ENCODE measurements at places on chromosomes 1 and 21.

DNA sequence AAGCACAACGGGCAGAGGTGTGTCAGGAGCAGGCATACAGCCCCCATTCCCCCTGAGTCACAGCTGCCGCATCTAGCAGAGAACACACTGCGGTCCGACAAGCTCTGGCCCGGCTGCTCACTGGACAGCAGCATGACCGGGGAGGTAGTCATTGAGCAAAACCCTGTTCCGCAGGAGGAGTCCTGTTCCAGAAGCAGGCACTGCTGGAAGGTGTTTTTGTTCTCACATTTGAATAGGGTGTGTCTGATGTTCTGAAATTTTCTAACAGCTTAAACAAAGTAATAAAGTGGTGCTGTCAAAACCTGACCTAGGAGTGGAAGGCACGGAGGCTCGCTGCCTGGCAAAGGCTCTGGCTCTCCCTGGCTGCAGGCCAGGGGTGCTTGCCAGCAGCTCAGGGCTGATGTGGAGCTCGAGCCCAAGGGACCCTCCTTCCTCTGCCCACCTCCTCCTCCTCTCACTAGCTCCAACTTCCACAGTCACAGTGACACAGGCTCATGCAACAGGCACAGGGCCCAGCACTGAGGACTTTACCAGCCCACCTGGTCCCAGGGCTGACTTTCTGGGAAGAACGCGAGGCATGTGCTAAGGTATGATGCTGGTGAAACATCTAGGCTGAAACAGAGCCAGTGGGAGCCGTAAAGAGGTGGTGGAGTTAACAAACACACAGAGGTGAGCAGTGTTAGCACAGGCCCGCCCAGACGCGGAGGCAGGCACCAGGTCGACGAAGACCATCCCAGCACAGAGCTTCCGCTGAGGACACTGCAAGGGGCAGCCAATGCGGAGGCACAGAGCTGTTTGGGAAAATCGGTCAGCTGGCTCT lies 118.6 kb upstream of the IFFO2 start:
- DNase-seq, result no peak

- DNase-seq, result no peak
These were observed 340.0 kb downstream of the NPHP4 start for GRCh38 chr1:5651964-5652821.

- DNase-seq, result no peak
These were observed 225.5 kb upstream of the SAMSN1 start for GRCh38 chr21:14771593-14771992.

- DNase-seq, result no peak
These were observed 50.2 kb downstream of the ALG14 start for GRCh38 chr1:95022644-95022926.

GRCh38 chr21:16004086-16004485 lies 274.3 kb downstream of the USP25 start:
- DNase-seq, result no peak

DNA sequence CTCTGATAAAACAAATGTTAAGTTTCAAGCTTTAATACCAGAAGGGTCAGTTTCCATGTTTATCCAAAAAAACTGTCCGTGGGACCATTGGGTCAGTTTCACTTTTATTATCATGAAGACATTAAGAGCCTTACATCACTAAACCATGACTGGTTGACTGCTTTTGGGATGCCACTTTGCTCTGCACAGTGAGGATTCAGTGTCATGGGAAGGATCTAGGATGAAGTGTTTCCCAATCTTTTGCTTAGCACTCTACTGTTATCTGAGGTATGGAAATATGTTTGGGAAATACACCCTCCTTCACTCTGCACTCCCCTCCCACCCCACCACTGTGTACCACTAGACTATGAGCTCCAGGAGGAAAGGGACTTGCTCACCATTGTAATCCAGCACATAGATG lies 16.3 kb downstream of the RPS6KC1 start:
- no peak for DNase-seq

DNA sequence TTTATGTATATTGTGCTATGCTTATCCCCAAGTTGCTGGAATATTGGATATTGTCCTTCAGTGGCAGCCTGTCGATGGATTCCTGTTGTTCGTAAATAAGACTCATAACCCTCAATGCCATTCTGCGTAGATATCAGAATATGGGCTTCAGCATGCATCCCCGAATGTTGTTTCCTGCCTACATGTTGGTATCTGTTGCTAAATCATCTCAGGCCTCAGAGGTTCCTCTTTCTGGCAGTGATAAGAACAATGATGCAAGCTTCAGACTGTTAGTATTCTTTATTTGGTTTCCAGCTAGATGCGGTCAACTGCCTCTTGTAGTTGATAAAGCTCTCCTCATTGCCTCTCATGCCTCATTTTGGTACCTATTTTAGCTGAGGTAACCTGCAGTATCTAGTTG lies 2082.6 kb downstream of the MRPL39 start:
- no peak for DNase-seq

DNA sequence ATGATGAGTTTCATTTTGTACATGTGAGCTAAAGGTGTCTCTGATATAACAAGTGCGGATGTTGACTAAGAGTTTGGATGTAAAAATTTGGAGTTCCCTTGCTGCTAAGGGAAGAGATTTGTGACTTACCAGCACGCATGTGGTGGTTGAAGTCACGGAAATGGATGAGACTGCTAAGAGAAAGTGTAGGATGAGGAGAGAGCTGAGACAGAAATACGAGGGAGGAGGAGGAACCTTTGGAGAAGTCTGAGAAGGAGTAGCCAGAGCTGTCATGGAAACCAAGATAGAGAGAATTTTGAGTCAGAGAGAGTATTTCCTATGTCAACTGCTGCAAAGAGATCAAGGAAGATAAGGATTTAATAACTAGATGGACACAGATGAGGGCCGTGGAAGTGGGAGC lies 106.5 kb upstream of the COL24A1 start:
- DNase-seq, result no peak

DNA sequence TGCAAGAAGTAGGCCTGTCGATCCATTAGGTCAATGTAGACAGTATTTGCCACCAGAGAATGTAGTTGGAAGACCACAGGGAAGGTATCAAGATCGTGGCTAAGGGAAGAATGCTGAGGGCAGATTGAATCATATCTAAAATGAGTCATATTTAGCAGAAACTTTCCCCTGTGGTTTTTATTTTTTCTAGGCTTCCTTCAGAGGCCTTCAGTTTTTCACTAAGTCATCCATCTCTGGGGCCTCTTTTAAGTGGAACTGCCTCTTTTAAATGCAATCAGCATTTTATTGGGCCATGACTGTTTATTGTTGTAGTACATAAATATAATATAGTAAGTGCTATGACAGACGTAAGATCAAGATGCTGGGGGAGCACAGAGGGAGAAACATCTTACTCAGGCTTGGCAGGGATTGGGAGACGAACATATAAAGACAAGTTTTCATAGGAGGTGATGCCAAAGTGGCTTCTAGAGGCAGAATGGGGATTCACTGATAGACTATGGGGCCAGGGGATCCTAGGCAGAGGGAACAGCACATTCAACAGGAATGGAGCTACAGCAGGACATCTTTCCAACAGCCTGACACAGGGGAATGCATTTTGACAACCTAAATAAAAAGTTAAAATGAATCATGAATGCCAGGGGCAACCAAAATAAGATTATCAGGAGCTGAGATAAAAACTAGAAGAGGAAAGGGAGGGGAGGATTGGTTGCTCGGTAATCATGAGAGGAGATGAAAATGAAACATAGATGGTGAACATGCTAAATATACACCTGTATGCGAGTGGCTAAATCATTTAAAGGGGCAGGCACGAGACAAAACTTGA lies 20.1 kb downstream of the UBE2U start:
- DNase-seq, result no peak

DNA sequence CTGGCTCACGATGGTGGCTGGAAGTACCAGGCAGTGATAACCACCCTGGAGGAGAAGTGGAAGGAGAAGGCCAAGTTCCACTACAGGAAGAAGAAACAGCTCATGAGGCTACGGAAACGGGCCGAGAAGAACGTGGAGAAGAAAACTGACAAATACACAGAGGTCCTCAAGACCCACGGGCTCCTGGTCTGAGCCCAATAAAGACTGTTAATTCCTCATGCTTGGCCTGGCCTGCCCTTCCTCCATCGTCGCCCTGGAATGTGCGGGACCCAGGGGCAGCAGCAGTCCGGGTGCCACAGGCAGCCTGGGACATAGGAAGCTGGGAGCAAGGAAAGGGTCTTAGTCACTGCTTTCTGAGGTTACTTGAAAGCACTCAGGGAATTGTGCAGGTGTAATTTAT lies 10.8 kb downstream of the IL24 start:
- DNase-seq, result no peak

DNA sequence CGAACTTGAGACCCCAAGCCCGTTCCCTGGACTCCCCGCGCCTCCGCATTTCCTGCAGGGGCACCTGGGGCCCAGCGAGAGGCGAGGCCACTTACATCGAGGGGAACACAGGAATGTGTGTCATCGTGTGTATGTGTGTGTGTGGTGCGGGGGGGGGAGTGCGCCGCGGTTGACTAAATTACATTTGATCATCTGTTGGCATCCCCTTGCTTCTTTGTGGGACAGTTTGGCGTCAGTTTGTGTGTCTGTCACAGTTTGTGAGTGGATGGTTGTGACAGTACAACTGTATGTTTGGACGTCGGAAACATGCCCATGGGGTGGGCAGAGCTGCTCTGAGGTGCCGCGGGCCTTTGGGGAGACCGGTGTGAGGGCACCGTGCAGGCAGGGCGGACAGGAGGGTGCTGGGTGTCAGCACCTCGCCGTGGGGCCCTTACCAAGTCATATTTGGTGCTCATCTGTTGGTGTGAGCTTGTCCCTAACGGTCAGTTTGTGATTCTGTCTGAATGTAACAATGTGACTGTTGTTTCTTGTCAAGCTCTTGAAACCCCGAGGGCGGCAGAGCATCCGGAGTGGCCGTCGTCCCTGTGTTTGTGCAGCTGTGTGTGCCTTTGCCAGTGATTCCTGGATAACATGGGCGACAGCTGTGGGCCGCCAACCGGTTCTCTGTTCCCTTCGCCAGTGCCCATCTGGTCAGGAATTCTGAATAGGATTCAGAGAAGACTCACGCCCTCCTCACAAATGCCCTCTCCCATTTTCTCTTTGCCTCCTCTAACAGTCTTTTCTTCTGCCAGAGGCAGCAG lies 899 bp downstream of the OPRD1 start:
- DNase-seq, result no peak

GRCh38 chr1:224736619-224737352 lies 120.7 kb downstream of the CNIH3 start:
- DNase-seq, result no peak

DNA sequence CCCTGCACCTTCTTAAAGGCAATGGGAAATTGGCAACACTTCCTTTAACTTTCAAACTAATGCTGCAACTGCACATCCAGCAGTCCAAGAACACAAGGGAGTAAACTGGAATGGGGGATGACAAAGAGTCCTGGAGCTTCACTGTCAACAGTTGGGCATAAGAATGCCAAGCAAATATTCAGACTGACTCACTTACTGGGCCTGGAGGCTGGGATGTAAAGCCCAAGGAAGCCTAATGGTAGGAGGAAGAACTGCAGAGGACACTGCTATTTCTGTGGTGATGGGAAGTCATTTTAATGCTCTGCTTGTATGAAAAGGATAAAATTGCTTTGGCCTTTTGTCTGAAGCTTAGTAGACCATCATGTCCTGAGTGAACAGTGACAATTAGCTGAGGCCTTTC lies 15.7 kb upstream of the DMRTA2 start:
- no peak for DNase-seq

- no peak for DNase-seq
These were observed 42.2 kb downstream of the SLC19A1 start for GRCh38 chr21:45499970-45500577.

DNA sequence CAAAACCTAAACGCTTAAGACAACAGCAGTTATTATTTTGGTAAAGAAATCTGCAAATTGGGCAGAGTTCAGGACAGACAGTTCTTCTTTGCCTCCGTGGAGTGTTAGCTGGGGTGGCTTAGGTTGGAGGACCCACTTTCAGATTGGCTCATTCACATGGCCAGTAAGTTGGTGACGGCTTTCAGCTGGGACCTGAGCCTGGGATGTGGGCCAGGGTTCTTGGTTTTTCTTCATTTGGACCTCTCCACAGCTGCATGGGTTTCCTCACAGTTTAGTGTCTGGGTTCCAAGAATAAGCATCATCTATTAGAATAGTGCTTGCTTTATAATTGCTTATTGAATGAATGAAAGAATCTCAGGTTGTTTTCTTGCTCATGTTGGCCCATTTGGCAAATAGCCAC lies 72.2 kb downstream of the ATF6 start:
- DNase-seq, result no peak

- DNase-seq, result no peak
These were observed 117.7 kb upstream of the ETS2 start for GRCh38 chr21:38688068-38688467.

DNA sequence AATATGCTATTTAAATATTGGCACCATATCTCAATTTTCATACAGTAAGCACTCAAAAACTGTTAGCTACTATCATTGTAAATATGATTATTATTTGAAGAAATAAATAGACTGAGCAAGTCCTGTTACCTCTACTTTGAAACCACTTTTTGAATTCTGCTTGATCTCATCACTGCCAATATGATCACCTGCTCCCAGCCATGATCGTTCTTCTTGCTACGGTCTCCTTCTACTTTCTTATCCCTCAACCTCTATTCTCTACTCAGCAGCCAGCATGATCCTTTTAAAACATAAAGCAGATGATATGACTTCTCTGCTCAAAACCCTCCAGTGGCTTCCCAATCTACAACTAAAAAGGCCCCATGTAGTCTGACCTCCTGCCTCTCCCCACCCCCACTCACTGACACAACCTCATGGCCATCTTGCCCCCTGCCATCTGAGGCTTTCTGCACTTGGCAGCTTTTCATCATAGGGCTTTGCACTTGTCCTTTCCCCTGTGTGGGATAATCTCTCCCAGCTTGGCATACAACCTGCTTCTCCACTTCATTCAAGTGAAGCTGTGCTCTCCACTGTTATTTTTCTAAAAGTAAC lies 27.2 kb downstream of the CD34 start:
- no peak for DNase-seq

DNA sequence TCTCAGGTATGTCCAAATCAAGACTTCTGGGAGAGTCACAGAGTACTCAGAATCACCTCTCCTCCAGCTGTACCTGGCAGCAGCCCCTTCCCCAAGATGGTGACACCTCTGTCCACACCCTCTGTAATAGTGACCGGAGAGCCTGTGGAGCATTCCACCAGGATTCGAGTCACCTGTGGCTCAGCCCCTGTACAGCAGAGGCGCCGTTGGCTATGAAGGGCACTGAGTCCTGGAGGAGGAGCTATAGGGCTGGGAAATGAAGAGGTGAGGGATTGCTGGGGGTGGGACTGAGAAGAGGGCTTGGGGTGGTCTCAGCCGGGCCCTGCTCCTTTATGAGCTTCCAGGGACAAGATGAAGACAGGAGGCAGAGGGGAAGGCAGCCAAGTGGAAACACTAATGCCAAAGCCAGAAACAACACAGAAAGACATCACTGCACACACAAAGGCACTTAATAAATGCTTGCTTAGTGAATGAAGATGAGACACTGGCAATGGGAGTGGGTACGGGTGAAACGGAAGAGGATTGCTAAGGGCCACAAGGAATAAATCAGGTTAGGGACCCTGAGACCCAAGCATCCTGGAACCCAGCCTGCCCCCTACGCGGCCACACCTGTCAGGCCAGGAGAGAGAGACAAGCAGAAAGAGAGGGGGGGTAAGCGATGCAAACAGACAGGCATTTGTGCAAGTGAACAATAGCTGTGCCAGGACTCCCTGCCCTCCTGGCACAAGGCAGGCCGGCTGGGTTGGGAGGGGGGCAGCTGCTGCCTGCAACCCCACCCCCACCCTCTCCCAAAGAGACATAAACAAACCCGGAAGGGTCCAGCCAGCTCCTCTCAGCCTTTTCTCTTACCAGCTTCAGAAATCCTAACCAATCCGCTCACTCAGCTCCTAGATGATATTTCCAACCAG lies 3.9 kb downstream of the ARHGEF2 start:
- DNase-seq, result no peak

GRCh38 chr1:110370827-110371226 lies 20.0 kb downstream of the SLC16A4 start:
- no peak for DNase-seq
